ENCODE measurements at places on chromosomes 13 and 19. TPM values are rescaled to one million over a fixed set of nuclear protein-coding genes. Genes with fewer than 3 reads are reported as not detected.

ESD gene
- 165 TPM for total RNA-seq

SLAIN1 gene
- total RNA-seq: 61.6 TPM

VSTM1 gene
- total RNA-seq: not detected

FGF22 gene
- 0.24 TPM for total RNA-seq

DNA sequence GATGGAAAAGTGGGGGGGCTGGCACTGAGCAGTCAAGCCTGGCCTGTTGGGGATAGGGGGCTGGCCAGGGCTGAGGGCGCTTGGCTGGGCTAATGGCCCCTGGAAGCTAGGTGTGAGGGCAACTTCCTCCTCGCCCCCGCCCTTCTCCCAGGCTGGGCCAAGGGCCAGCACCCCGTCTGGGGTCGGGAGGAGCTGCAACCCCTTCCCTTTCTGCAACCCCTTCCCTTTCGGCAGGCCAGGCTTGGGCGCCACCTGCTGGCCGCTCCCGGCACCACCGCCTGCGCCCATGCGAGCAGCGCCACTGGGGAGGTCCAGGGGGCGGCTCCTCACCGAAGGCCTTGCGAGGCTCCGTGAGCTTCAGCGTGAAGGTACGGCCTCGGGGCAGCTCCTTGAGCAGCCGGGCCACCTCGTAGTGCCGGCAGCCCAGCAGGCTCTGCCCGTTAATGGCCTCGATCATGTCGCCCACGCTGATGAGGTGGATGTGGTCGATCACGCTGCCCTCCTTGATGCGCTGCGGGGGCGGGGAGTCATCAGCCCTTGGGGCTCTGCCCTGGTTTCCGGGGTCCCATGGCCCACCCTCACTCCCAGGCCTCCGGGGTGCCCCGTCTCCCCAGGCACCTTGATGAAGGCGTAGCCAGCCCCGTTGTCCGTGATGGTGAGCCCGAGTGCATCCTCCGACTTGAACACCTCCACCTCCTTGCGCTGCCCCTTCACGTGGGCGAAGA lies 5.0 kb upstream of the PTGER1 start:
- peak; percentile 38 for DNase-seq

DNA sequence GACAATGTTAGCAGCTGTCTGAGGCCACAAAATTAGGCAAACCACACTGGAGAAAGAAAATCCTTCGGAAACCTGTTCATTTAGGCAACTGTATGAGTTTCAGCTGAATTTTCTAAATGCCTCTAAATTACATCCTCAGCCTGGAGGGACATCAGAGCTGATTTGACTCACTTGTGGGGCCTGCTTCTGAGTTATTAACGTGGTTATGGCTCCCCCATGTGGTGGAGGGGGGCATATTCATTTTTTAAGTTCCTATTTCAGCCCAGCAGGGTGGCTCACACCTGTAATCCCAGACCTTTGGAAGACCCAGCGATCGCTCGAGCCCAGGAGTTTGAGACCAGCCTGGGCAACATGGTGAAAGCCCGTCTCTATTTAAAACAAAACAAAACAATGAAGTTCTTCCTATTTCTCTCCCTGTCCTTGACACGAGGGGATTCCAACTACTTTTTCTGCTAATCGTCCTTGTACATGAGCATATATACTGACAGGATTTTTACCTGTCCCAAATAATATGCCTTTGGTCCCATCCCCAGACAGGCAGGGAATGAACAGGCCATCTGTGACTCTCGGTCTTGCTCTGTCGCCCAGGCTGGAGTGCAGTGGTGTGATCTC lies 31.5 kb upstream of the HIF3A start:
- peak; percentile 80 for DNase-seq

DNA sequence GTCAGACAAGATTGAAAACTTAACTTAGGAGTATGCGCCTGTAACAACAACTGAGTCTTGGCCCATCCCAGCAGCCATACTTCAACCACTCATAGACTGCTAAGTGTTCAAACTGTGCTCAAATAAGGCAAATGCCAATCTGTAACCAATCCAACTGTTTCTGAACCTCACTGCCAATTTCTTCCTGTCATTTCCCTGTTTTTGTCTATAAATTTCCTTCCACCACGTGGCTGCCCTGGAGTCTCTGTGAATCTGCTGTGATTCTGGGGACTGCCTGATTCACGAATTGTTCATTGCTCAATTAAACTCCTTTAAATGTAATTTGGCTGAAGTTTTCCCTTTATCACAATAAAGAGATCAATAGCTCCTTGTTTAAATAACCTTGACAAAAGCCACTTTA lies 50.8 kb upstream of the FREM2 start:
- no peak for DNase-seq

DNA sequence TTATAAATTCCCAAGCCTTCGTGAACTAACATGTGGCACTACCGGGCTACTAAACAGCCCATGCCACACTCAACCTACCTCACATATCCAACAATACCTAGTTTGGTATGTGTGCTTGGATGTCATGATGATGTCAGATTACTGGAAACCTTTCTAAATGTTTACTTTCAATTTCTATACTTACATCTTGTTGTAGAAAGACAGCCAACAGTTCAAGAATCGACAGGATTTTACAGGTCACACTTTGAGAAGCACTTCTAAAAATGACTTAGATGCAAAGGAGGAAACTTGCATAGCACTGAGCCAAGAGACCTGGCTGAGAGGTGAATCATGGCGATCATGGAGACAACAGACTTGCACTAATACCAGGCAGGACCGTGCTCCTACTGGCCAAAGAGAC lies 209.9 kb downstream of the COL4A1 start:
- DNase-seq: no peak

- DNase-seq: peak; percentile 8
Measured at GRCh38 chr13:97892717-97893116, 60.8 kb upstream of the IPO5 start.

DNA sequence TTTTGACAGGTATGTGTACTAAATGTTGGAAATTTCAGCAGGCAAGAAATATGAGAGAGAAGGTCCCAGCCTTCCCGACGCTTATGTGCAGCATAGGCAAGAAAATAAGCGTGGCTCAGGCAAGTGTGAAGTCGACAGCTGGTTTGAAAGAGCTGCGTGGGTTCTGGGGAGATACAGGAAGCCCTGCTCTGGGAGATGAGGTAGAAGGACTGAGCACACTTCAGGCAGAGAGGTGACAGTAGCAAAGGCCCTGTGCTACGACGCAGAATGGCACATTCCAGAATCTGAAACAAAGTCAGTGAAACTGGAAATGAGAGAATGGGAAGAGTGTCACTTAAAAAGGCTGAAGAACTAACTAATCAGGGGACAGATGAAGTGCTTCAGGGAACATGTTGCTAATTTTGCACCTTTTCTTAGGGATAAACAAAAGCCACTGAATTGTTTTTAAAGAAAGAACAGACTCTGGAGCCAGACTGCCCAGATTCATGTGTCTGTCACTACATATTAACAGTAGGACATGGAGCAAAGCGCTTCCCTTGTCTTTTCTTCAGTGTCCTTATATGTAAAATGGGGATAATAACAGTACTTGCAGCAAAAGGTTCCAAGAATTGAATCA lies 160.1 kb downstream of the SPRY2 start:
- DNase-seq: no peak
